Stimulated activated CD4-positive, alpha-beta T cell treated with anti-CD3 and anti-CD28 coated beads, TNF-alpha, amount 100 ng/mL, for 1 hour (primary cell): ENCODE measurements at places on chromosomes 7 and 10.

- no peak for DNase-seq
Observed at GRCh38 chr10:83078645-83079044, 1060.7 kb upstream of the GHITM start.

DNA sequence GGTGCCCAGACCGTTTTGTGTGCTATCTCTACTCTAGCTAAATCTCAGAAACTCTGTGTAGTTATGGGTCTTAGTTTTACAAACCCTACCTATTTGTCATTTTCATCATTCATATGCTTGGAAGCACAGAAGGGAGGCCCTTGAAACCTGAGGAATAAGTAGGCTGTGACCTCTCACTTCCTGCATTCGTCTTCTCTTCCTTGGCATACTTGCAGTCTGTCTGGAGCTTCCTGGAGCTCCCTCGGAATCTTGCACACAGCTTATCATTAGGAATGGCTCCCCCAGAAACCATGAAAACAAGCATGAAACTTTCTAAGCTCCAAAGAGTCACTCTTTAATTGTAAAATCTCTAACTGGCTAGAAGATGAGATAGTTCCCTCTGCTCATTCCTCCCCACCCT, 376.9 kb upstream of the MYO3A start:
- no peak for DNase-seq

DNA sequence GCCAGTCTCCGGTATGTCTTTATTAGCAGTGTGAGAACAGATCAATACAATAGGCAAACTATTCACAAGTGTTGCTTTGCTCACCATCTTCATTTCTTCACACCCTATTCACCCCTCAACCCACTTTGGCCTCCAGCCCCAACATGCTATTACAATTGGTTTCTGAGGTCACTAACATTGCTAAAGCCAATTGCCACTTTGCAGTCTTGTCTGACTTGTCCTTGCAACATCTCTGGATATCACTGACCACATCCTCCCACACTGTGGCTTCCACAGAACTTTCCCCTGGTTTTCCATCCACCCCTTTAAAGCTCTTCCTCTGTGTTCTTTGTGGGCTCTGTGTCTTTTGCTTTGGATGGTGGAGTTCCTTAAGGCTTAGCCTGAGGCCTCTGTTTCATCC, 5.2 kb upstream of the APBB1IP start:
- no peak for DNase-seq

GRCh38 chr10:80196950-80197315, 8.4 kb downstream of the ANXA11 start:
- no peak for DNase-seq

DNA sequence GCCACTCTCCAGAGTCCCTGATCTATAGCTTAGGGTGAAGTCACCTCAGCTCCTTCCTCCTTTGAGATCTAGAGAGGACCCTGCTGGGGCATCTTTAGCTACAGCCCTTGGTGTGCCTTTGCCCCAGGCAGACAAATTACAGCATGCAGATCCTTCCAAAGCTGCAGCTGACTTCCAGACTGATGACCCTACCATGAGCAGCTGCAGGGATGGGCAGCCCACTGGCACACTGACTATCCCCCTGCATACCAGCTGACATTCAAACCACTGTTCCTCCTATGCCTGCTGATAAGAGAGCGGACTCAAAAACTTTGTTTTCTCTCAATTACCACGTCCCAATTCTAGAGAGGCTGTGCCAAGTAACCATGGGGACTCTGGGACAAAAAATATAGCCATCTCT, 70.6 kb downstream of the COL13A1 start:
- DNase-seq = no peak

DNA sequence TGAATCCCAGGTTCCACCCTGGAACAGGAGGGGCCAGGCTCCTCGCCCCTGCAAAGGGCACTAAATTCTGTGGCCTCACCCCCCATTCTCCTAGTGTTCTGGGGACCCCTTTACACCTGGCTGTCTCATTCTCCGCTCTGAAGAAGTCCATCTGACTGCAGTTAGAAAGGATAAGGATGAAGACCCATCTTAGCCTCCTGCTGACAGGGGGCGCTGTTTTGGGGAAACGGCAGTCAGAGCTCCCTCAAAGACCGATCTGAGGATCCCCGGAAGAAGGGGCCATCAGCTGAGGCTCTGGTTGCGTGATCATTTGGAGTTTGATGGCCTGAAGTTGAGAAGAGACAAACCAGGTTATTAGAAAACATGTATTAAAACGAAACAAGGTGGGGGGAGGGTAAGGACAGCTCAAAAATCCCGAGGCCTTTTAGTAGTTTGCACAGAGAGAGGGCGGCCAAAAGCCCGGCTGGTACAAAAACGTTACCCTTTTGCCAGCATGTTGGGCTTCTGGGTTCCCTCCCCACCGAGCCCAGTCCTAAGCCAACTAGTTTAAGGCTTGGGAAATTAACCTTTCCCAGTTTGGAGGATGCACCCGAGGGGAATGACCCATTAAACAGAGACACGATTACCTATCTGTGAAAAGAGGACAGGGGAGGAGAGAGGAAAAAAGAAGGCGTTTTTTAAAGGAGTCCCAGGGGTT, 102.8 kb downstream of the CHN2 start:
- no peak for DNase-seq

DNA sequence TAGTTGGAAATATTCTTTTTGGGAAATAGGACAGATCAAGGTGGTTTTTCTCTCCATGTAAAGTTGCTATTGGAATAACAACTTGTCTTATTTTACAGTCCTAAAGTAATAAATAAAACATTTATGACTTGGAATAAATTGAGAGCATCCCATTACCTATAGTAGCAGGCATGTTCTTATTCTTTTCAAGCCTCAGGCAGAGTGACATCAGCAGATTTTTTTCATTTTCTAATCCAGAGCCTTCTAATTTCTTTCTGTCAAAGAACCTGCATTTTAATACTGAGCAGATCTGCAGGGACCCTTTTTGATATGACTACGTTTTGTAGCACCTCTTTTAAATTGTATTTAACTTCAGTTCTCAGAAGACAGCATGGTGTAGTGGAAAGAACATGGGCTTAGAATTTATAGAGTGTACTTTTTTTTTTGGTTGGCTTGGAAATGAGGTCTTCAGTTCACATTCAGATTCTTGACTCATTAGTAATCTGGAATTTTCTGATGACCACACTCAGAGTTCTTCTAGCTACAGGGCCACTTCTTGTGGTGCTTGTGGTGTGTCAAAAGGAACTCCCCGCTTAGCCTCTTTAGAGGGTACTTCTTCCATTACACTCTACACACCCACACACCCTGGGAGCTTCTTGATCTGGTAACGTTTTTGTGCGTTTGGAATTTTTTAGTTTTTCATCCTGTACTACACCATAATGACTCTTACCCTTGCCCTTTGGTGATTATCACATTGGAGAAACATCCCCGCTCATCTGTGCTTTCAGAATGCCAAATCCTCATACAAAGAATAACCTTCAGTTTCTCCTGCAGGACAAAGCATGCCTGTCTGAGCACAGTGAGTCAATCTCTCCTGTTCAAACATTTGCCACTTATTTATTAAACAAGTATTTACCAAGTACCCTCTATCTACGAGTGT, 34.6 kb downstream of the AGK start:
- DNase-seq = no peak

DNA sequence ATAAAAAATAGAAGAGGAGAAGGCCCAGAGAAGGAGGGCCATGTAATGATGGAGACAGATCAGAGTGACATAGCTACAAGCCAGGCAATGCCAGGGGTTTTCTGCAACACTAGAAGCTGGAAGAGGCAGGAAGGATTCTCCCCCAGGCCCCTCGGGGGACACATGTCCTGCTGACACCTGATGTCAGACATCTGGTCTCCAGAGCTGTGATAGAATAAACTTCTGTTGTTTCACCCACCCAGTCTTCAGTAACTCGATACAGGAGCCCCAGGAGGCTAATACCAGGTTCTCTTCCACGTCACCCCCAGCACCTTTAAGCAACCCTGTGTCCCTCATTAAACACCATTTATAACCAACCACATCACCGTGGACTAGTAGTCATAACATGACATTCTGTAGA, 94.9 kb downstream of the TMEM130 start:
- DNase-seq = no peak

DNA sequence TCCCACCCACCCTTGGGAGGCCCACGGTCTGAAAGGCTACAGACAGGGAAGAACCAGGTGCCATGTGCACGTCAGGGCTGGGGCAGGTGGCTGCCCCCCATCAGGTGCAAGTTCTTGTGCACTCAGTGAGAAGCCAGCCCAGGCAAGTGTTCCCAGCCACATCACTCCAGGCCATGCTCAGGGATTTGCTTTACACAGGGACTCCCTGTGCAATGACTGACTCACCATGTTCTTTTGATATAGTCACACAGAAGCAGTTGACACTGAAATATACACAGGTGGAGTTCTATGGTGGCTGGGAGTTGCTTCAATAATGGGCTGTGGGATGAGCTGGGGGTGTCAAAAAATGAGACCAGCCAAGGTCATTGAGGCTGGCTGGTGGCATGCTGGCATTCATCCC, 8.0 kb upstream of the CHST15 start:
- no peak for DNase-seq

DNA sequence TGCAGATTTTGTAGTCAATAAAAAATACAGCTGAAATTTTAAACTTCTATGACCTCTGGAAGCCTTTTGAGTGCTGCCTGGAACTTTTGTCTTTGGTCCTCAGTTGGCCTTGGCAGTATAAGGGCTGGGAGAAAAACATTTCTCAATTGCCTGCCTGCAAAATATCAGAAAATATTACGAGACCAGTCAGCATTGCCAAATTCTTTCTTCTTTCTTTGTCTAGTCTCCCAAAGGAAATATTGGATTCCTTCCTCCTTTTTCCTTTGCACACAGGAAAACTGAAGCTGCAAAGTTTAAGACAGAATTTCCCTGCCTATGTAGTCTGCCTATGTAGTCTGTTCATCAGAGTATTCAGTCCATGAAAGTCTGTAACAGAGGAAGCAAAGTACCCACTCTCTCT, 95.9 kb downstream of the CHRM2 start:
- no peak for DNase-seq

DNA sequence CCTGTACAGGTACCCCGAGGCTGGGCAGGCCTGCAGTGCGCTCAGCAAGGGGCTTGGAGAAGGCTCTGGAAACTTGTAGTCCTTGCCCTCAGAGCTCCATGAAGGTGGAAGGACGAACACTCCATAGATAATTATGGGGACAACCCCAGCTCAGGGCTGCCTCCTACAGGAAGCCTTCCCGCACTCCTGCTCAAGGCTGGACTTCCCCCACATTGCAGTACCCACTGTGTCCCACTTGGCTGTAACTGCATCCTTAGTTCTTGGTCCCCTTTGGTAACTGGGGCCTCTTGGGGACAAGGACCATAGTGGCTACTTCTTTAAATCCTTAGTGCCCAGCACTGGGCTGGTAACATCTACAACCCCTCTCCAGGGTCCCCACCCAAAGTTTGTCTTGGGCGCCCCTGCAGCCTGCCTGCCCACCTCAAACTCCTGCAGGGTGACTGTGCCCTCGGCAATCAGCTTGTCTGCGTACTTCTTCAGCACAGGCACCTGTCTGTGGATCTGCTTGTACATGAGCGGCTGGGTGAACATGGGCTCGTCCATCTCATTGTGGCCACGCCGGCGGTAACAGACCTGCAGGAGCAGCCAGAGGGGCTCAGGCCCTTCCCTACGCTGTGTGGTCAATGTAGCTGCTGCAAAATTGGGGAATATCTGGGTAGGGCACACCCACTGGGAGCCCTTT, 17.1 kb downstream of the OGDHL start:
- DNase-seq = no peak

GRCh38 chr7:102012941-102013461, 195.6 kb downstream of the CUX1 start:
- no peak for DNase-seq

DNA sequence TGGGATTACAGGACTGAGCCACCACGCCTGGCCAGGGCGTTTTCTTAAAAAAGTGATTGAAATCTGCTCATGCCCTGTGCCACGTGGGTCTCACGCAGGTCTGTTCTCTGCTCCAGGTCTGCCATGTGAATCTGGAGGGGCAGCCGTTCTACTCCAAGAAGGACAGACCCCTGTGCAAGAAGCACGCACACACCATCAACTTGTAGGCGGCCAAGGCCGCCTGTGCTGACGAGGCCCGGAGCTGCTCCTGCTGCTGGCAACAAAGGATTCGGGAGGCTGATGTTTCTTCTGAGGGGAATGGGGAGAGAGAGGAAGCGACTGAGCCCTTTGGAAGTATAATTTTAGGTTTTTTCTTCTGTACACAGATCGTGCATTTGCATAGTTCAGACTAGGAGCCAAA, 23.6 kb upstream of the BMPR1A start:
- no peak for DNase-seq

- no peak for DNase-seq
Observed at GRCh38 chr7:79494046-79494445, 40.6 kb upstream of the MAGI2 start.

DNA sequence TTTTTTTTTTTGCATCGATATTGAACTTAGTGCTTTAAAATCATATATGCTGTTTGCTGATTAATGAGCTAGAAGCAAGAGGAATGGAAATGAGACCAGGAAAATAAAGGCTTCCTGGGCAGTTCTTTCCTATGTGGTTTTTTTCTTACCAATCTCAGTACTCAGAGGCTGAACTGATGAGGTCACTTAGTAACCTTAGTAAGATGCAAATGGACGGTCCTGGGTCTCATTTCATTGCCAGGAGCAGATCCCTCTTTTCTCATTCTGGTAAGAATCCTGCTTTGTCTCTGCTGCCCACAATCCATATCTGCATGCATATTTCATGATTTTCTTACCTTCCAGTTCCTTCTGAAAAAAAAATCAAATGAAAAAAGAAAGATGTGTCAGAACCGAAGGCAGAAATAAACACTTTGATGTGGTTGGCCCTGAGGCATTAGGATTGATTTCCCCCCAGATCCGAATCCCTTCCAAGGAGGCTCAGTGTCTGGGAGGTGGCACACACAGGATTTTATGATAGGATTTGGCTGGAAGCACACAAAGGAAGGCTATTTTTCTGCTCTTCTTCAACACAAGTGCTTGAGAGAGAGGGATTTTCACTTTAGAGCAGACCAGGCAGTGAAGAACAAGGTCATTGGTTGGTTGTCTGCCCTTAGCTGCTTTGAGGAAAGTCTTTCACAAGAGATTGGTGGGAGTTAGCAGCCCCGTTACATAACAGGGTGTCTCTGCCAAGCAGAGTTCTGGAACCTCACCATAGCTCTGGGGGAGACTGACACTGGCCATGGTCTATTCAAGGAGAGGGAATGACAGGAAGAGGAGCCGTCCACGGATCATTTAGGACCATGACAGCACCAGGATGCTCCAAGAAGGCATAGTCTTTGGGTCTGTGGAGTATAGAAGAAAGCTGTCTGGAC, 150.0 kb downstream of the CAMK1D start:
- DNase-seq = no peak

DNA sequence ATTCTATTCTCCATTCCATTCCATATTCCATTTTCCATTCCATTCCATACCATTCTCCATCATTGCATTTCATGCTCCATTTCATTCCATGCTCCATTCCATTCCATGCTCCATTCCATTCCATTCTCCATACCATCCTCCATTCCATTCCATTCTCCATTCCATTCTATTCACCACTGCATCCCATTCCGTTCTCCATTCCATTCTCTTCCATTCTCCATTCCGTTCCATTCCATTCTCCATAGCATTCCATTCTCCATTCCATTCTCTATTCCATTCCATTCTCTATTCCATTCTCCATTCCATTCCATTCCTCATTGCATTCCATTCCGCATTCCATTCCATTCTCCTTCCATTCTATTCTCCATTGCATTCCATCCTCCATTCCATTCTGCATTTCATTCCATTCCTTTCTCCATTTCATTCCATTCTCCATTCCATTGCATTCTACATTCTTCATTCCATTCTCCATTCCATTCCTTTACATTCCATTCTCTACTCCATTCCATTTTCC, 84.0 kb downstream of the NSUN6 start:
- no peak for DNase-seq

GRCh38 chr7:5177060-5177459, 13.0 kb upstream of the WIPI2 start:
- DNase-seq = no peak

- DNase-seq = no peak
Observed at GRCh38 chr10:130179640-130180039, 43.4 kb downstream of the GLRX3 start.
